ENCODE measurements at places on chromosomes 11 and 22.
A peak's percentile ranks its signal among the peaks of the same experiment; 100 is the strongest.

DNA sequence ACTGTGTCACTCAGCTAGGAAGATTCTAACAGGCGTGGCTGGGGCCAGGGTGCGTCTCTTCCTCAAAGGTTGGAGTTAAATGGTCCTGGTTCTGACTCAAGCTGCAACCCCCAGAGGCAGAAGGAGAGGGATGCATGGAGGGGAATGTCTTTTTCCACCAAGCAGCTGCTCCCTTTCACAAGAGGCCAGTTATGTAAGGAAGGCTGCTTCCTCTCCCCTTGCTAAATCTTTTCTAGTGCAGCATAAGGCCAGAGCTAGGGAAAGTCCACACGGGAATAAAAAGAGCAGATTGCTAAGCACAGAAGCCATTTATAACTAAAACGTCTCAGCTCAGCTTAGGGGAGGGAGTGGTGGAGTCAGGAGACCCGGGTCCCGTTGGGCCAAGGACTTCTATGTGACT is 10.0 kb downstream of the PVALB start:
- no peak for DNase-seq

- DNase-seq: no peak
Measured at GRCh38 chr11:19713196-19714021, 772 bp downstream of the NAV2 start.

DNA sequence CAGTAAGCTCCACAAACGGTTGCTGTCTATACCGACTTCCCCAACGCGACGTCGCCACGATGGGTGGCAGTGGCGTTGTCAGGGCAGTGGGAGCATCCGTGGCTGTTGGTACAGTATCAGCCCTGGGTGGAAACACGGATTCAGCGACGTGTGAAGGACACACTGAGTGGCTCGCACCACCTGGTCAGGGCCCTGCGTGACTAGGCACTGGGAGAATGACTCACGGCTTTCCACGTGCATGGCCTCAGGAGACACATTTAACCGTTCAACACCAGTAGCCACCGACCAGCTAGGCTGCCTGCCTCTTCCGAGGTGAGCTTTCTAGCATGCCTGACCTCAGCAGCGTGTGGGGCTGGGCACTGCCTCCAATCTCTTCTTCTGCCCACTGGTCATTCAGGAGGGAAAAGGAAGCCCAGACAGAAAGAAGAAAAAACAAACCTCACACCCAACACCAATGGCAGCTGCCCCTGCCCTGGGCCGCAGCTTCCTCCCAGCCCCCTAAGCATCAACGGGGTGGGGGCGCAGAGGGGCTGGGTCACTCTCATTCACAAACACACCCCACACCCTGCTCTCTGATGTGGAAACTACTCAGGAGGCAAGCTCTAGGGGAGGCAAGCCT is 59.0 kb downstream of the MYH9 start:
- no peak for DNase-seq

GRCh38 chr22:46828323-46828900 is 66.0 kb downstream of the TBC1D22A start:
- no peak for DNase-seq

DNA sequence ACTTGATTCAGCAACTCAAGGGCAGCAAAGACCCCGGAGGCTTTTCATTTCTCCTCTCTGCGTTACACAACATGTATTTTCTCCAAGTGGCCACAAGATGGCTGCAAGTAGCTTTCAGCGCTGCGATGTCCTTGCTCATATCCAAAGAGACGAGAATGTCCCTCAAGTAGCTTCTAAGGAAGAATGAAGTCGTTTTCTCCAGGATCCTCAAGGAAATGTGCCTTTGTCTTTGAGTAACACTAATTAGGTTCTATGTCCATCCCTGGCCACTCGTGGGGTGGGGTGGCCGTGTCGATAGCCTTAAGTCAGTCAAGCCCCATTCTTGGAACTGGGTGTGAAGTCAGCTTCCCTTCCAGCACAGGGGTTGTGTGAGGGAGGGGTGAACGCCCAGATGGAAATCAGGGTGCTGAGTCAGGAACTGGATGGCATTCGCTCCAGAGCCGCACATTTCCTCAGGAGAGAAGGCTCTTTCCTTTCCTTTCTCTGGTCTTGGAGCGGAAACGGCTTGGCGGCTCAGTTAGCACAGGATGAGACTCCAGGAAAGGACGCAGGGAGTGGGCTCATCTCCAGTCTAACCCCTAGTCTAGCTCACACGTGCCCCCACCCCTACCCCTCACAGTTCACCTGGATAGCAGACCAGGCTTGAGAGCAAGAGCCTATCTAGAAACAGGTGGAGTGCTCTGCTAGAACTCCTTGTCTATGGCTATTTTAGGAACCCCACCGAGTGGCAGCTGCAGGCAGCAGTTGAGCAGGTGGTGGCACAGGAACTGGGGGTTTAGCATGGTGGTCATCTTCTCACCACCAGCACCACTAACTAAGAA is 44.3 kb downstream of the NNMT start:
- DNase-seq: no peak

DNA sequence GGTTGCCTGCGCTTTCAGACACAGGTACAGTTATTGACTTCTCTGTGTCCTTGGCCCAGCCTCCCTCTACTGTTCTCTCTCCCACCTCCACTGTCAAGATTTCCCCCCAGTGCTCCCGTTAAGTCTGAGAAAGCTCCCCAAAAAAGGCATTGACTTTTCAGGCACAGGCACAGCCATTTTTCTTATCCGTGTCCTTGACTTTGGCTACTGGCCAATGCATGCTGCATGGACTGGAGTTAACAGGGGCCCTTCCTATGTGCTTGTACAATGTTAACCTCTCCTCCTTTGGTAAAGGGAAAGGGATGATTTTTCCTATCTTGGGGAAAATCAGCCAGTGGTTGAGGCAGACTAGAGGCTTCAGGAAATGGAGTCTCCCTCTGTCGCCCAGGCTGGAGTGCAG is 4.3 kb downstream of the APOL5 start:
- no peak for DNase-seq

DNA sequence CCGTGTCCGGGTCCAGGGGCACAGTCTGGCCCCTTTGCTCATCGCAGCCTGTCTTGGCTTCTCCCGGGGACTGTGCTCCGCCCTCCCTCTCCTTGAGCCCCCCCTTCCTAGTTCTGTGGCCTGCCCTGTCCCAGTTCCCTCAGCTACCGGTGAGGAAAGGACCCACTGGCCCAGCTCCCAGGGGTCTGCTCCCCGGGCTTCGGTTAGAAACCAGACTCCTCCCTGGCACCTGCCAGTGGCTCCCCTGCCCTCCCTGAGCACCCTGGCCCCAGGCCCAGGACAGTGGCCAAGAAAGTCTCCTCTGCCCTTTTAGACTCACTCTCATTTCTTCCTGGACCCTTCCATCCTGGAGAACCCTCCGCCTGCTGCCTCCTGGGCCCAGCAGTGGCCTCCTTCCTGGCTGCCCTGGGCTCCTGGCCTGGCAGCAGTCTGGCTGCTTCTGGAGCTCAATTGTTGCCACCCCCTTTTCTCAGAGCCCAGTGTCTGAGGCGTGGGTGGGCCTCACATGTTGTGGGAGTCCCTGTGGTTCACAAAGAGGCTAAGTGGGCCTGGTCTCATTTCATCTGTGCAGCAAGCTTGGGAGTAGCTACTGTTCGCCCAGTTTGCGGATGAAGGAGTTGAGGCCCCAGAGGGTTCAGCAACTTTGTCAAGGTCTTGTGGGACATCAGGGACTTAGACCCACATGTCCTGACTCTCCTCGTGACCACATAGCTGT is 12.6 kb downstream of the PRDM11 start:
- no peak for DNase-seq

DNA sequence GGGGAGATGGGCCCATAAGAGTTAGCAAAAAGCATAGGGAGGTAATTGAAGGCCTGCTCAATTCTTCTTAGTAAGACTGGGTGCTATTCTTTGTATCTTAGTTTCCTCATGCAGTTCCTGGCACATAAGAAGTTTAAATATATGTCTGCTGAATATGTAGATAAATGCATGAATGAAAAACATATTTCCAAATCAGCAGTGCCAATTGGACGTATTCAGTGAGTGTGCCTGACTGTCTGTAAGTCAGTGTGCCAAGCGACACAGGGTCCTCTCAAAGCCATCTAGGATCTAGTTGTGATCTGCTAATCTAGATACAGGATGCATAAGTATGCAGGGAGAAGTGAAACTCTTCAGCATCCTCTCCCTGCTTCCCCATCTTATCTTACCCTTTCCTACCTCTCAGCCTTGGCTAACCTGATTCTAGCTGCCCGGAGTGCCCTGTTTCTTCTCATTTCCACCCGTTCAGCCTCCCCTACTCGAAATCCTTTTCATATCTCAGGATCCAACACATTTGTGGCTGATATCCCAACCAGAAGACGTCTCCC is 91.1 kb upstream of the SORL1-AS1 start:
- DNase-seq: no peak

DNA sequence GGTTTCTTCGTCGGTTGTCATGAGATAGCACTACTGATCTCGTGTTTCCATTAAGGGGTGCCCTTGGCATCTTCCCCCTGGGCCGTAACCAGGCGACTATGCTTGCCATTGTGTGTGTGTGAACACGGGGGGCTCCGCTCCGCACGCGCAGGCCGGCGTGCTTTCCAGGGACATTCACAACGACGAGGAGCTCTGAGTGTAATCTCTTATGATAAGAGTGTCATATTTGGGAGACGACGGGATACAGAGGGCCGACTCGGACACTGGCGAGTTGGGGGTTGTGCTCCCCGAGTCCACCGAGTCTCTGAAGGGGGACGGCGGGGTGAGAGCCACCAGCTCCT is 170.9 kb upstream of the CTSC start:
- no peak for DNase-seq

DNA sequence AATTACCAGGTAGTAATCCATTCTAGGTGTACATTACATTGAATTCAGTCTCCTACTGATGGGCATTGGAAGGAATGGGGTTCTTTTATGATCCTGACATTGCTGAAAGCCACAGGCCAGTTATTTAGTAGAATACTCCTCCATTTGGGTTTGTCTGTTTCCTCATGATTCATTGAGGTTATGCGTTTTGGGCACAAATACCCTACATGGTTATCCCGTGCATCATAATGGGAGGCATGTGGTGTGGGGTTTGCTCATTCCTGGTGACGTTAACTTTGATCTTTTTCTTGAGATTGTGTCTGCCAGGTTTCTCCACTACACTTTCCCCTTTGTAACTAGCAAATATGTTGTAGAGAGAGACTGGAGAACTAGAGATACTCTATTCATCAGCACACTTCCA is 5.5 kb downstream of the FOLR3 start:
- DNase-seq: no peak

DNA sequence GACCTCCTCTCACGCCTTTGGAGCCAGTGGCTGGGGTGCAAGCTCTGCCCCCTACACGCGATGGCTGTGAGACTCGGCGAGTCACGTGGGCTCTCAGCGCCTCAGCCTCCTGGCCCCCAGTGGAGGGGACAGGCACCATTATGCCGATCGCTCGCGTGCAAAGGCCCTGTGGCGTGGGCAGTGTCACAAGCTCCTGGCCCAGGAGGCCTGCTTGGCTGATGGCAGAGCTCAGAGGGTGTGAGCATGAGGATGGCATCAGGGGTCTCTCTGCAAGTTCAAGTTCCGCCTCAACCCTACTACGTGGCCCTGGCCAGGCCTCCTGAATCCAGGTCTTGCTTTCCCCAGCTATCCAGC is 90.8 kb upstream of the KCNQ1OT1 start:
- DNase-seq: no peak

GRCh38 chr11:120137611-120138521 is at the start of gene TRIM29:
Gene TRIM29 (minus strand): TSS chr11:120138113. CDS start chr11:120138031, 82 bp downstream.
- DNase-seq: no peak

- no peak for DNase-seq
Measured at GRCh38 chr11:32870676-32871075, 21.9 kb upstream of the QSER1 start.

- no peak for DNase-seq
Measured at GRCh38 chr22:28245579-28246224, 326.6 kb upstream of the PITPNB start.

GRCh38 chr11:133955945-133956421 is 785 bp downstream of the IGSF9B start:
- DNase-seq: no peak

- DNase-seq: no peak
Measured at GRCh38 chr11:74581954-74582547, 10.3 kb upstream of the POLD3 start.

- DNase-seq: no peak
Measured at GRCh38 chr11:128294671-128295050, 292.7 kb downstream of the ETS1 start.

DNA sequence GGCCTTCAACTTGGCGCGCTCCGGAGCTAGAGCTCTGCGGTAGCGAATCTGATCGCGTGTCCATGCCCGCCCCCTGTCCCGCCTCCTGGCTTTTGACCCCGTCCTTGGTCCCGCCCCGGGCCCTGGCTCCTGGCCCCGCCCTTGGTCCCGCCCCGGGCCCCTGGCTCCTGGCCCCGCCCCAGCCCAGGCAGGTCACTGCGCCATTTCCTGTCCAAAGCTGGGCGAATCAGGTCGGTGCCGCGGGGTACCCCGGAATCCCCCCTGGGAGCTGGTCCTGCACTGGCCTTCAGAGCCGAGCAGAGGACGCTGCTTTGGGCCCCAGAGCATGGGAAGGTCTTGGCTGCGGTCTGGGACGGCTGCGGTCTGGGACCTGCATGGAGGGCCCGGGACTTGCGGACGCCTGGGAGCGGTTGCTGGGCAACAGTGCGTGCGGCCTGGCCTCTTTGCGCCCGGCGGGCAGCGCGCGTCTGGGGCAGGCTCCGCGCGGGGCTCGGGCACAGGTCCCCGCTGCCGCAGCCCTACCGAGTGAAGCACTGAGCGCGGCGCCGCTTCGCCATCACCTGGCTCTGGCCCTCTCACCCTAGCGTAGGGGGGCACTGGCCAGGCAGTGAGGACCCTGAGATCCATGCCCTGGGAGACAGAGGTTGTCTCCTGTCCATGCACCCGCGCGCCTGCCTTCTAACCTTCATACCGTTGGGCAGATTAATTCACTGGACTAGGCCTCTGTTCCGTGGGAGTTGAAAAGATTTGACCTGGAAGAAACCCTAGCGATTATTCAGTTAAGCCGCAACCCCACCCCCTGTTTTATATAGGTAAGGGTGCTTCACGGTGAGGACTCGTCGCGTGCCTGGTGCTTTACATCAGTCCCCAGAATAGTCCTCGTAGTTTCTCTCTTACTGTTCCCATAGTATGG is at the start of gene TTC12:
Gene TTC12 (plus strand): TSS at position 195 of the 913 bp plus-strand sequence. CDS start 1,675 bp downstream, outside the sequence.
- DNase-seq: peak; percentile 90

DNA sequence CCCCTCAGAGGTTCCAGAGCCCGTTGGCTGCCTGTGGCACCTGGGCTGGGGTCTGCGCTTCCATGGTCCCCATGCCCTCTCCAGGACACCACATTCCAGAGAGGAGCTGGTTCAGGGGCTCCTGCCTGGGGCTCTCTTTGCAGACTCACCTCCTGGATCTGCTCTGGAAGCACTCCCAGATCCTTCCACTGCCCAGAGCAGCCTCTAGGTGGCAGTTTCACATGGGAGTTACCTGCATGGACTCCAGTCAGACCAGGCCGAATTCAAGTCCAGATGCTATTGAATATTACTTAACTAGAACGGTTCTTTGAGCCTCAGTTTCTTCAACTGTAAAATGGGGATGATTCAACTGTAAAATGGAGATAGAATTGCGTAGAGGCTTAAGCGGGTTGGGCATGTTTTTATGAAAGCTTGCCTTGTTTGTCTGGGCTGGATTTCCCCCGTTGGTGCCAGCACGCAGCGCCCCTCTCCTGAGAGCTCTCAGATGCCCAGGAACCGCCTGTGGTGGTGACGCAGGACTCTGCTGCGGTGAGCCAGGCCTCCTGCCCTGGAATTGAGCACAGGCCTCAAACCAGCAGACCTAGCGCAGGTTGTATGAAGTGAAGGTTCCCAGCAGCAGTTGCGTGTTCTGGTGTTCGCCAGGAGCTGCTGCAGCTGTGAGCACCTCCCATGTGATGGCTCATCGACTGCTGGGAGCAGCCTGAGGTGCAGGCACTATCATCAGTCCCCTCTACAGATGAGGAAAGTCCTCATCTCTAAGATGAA is 44.2 kb downstream of the LMO1 start:
- DNase-seq: no peak

GRCh38 chr22:27879923-27880322 is 39.1 kb downstream of the PITPNB start:
- DNase-seq: no peak

- no peak for DNase-seq
Measured at GRCh38 chr11:24312464-24313238, 184.2 kb upstream of the LUZP2 start.
